ENCODE measurements at places on chromosomes 2 and 18. TPM values are rescaled to one million over a fixed set of nuclear protein-coding genes. Genes with fewer than 3 reads are reported as not detected.

The CTAGE1 gene
- not detected for total RNA-seq

The ACTR1B gene
- total RNA-seq = 92.9 TPM

The DTNA gene
- 0.76 TPM for total RNA-seq

The IL36G gene
- total RNA-seq = not detected

The SNED1 gene
- total RNA-seq = 60.7 TPM

- no peaks in the 10 kb centered on the region for H3K36me3 ChIP-seq
- H3K4me1 ChIP-seq = peaks cover 38% of the 10 kb centered on the region
- H3K4me3 ChIP-seq = no peak overlapping the region
- peak overlapping the region; percentile 9 for H3K27ac ChIP-seq
These were observed 125.2 kb upstream of the LGALSL start for GRCh38 chr2:64328756-64329155.

DNA sequence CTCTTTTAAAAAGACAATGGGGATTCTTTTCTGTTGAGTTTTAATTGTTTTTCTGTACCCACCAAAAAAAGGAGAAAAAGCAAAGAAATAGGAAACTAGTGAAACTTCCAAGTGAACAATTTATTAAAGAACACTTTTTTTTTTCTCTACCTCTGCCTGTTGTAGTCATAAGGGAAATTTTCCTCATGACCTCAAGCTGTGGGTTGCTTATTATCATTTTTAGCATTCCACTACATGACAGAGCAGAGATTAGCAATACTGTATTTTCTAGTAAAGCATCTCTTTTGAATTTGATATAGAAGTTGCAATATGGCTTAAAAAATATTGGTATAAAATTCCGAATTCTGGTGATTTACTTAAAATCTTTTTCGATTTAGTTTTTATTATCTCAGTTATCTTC lies 87.9 kb upstream of the LRRTM1 start:
- H3K36me3 ChIP-seq = no peaks in the 10 kb centered on the region
- H3K4me3 ChIP-seq = no peak overlapping the region
- DNase-seq = no peak
